ENCODE measurements at places on chromosomes 7 and 10. TPM values are rescaled to one million over a fixed set of nuclear protein-coding genes. Genes with fewer than 3 reads are reported as not detected.

The UNCX gene
- total RNA-seq: not detected

The PON1 gene
- total RNA-seq: not detected

The GDF2 gene
- not detected for total RNA-seq

The GTF2I gene
- total RNA-seq: 78.1 TPM

The LGI1 gene
- not detected for total RNA-seq

The NET1 gene
- 22.6 TPM for total RNA-seq

The MSS51 gene
- 2.3 TPM for total RNA-seq

The MYH16 gene
- not detected for total RNA-seq

The SEPTIN14 gene
- not detected for total RNA-seq

The MCMBP gene
- 47.6 TPM for total RNA-seq

The OR13A1 gene
- total RNA-seq: not detected

The NPY4R gene
- 0.28 TPM for total RNA-seq

Measured in regular cardiac myocyte (primary cell).